ENCODE measurements at places on chromosomes 11 and 22.

GRCh38 chr11:118171269-118172062 lies 5.0 kb downstream of the SCN2B start:
- DNase-seq, result peak; percentile 81

DNA sequence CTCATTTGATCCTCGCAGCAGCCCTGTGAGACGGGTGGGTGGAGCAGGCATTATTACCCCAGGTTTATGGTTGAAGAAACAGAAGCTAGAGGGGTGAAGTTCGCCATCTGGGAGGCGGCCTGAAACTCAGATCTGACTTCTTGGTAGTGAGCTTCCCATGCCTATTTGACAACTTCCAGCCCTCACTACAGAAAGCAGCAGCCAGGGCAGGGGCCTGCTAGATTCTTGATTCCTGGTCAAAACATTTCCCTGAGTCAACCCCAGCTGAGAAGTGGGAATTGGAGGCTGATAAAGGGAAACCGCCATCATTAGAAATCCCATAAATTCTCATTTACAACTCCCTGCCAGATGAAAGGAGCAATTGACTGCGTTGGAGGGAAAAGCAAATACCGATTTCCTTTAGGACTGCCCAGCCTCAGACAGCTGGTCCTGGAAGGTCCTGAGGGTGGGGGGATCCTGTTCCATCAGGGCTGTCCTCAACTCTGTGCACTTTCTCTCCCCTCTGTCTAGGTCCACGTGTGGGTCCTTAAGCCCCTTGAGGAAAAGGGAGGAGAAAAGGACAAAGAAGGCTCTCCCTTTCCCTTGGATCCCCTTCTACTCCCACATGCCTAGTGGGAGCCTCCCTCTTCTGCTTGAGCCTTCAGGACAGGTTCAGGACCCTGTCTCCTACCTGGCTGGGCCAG lies 10.2 kb upstream of the NECTIN1 start:
- no peak for DNase-seq

GRCh38 chr22:25966448-25966913 lies 202.8 kb upstream of the SEZ6L start:
- DNase-seq, result no peak

GRCh38 chr11:104522650-104523049 lies 358.7 kb upstream of the PDGFD start:
- DNase-seq, result no peak

DNA sequence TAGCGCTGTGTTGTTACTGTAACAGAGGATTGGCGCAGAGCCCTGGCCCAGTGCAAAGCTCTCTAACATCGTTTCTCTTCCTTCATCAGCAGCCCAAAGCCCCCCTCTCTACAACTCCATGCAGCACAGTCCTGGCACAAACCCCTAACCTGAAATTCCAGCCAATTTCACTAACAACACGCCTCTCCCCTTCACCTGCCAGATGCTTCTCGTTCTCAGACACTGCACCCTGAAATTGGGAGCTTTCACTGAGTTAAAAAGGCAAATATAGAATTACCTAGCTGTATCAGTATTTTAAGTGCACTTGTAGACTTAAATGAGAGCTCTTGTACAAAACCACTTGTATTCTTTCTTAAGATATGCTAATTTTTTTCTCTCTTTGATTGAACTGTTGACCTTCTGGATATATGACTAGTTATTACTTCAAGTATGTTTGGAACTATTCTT lies 16.3 kb downstream of the GRAP2 start:
- DNase-seq, result no peak

DNA sequence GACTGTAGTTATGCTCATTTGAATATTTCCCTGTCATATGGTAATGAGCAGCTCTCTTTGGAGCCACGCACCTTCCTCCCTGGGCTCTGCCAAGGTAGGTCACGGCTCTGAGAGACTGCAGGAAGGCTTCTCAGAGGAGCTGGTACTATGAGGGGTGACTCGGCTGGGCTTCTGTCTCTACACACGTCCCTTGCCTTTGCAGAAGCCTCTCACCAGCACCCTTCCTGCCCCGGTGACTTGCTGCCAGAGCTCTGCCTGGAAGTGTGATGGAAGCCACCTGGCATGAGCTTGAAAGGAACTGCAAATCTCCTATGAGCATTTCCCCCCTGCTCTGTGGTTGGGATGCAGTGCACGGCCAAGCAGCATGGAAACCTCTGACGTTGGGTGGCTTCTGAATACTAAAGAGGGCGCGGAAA lies 74.2 kb downstream of the KIRREL3 start:
- DNase-seq, result no peak

- DNase-seq, result peak; percentile 69
Observed at GRCh38 chr11:133508468-133508867, 23.8 kb downstream of the OPCML start.

DNA sequence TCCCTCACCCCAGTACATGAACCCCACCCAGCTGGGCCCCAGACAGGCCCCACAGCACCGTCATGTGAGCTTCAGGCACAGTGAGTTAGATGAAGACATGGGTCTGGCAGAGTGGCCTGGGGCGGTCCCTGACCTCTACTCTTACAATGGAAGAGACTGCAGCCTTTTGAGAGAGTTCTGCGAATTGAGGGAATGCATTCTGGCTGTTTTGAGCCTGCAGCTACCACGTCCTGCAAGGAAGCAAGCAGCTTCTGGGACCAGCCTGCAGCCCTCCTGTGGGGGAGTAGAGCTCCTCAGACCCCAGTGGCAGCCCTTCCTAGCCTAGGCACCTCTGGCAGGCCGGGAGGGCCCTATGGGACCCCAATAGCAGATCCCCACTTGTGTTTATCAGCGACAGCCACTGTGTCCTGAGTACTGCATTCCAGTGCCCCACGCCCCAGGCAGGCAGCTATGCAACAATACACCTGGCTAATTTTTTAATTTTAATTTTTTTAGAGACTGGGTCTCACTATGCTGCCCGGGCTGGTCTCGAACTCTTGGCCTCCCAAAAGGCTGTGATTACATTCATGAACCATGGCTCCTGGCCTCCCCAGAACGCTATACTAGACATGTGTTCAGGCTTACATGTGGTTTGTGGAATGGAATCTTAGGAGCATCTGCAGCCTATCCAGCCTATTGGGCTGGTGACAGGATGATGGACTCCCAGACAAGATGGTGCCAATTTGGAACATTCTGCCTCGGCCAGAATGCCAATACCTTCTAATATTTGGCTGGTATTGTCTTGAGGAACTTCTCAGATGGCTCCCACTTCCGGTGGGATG lies 717 bp upstream of the SLC7A4 start:
- no peak for DNase-seq

GRCh38 chr22:45683680-45684079 lies 12.0 kb downstream of the ATXN10 start:
- no peak for DNase-seq

GRCh38 chr11:109237636-109238035 lies 184.4 kb upstream of the C11orf87 start:
- DNase-seq, result no peak

All from femur (tissue), 1 donor.